ENCODE measurements at places on chromosomes 11 and 22.

DNA sequence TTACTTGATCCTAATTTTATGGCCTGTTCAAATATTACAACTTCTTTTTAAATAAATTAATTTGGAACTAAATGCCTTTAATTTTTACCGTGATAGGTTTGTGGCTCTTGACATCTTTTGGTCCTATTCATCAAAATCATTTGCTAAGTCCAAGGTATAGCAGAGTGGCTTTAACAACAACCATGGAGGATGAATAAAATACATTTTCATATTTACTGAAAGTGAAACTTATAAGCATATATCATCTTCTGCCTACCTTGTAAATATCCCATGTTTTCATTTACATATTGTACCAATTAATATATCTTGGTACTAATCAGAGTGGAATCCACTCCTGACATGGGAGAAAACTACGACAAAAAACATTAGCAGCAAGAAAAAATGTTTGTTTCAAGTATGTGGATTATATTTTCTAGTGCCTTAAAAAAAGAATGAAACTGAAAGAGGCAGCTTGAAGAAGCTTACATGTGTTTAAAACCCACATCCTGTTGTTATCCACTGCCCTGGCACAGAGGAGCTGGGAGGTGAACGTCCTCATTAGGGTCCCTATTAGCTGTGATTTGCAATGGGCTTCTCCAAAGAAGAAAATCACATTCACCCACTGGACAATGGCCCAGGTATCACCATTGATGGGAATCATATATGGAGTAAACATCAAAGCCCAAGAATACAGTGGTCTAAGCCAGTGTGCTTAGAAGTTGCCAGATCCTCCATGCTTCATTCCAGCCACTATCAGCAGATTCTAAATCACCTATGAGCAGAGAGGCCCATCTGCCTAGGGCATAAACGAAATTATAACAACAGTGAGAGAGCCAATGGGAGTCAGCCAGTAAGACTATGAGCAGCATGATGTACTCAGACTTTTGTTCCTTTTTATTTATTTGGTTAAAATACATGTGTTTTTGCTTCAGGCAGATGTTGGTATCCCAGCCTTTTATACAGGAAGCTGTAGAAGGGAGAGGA, 84.7 kb downstream of the MAML2 start:
- no peak for DNase-seq

DNA sequence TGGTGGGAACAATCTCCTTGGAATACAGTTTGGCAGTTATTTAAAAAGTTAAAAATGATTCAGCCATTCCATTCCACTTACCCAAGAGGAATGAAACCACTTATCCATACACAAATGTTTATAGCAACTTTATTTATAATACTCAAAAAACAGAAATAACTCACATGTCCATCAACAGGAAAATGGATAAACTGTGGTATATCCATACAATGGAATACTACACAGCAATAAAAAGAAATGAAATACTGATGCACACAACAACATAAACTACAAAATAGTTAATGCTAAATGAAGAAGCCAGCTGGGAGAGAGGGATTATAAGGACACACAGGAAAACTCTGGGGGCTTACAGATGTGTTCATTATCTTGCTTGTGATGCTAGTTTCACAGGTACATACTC, 64.7 kb downstream of the FCHSD2 start:
- no peak for DNase-seq

DNA sequence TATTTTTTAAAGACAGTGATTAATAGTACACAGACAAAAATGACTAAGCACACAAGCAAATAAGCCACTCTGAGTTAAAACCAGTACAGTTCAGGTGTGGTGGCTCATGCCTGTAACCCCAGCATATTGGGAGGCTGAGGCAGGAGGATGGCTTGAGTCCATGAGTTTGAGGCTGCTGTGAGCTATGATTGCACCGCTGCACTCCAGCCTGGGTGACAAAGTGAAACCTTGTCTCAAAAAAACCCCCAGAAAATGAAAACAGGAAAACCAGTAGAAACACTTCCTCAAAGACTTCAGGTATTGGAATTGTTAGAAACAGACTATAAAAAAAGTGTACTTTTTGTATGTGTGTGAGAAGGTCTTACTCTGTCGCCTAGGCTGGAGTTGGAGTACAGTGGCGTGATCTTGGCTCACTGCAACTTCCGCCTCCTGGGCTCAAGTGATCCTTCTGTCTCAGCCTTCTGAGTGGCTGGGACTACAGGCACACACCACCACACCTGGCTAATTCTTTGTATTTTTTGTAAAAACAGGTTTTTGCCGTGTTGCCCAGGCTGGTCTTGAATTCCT, 33.0 kb downstream of the PPP6R2 start:
- no peak for DNase-seq

GRCh38 chr11:113204280-113204679, 110.1 kb upstream of the TTC12 start:
- no peak for DNase-seq

GRCh38 chr11:63683133-63683991, 2.1 kb downstream of the RTN3 start:
- DNase-seq = no peak

GRCh38 chr11:74784234-74784633, 35.6 kb downstream of the RNF169 start:
- DNase-seq = no peak

DNA sequence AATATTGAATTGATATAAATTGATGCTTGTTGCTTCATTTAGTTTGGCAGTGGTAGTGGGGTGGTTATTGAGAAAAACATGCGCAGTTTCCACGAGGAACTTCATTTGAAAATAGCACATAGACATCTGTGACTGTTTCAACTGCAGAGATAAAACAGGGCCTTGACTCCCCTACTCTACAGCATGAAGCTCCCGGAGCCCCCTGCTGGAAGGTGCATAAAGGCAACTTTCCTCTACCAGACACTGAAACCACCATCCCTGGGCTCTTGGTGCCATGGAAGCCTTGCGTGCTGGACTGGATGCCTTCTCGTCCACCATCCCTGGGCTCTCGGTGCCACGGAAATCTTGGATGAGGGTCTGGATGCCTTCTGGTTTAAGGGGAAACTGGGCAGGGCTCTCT, 195.9 kb downstream of the CSNK2A3 start:
- DNase-seq = no peak

- DNase-seq = no peak
Observed at GRCh38 chr11:42951266-42951665, 360.5 kb upstream of the API5 start.

DNA sequence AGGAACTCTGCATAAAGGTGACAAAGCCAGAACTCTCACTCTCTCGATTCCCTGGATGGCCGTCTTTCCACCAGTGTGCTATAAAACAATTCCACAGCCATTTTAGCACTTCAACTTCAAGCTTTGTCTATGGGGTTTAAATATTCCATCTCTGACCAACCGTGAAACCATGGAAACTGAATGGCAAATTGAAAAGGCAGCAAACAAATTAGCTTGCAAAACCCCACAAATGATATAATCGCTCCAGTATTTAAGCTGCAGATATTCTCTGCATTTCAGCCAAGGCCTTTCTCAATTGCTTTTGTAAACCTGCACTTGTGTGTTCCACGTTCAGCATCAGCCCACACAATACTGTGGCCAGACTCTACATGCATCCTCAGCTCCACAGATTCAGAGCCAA, 131.7 kb upstream of the ISX start:
- DNase-seq = no peak

GRCh38 chr22:47849576-47849975, 1087.1 kb downstream of the TBC1D22A start:
- DNase-seq = no peak

- DNase-seq = no peak
Observed at GRCh38 chr11:117669062-117669461, 128.0 kb downstream of the DSCAML1 start.

DNA sequence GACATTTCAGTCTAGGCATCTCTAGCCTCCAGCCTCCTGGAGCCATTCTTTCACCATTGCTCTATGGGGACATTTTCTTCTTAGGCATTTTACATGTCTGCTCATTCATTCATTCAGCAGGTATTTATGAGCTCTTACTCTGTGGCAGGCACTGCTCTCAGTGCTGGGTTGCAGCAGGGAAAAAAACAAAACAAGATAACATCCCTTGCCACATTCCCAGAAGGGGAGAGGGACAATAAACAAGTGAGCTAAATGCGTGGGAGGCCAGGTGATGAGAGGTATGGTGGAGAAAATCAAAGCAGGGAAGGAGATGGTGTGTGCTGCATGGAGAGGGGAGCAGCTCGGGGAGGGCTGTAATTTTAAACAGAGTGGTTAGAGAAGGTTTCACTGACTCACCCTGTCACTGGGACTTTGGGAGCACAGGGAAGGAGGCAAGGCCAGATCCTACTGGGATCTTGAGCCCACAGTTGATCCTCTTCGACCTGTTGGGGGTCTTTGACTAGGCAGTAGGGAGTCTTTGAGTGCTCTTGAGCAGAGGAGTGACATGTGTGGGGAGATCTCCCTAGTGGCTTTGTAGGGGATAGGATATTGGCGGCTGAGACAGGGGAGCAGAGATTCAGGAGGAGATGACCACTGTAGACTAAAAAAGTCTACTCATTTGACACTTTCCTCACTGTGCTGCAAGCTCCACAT, 17.0 kb downstream of the MICAL2 start:
- no peak for DNase-seq

- no peak for DNase-seq
Observed at GRCh38 chr11:77589181-77589520, 602 bp upstream of the AQP11 start.

GRCh38 chr11:114196997-114197703, 99.0 kb upstream of the NNMT start:
- DNase-seq = no peak

DNA sequence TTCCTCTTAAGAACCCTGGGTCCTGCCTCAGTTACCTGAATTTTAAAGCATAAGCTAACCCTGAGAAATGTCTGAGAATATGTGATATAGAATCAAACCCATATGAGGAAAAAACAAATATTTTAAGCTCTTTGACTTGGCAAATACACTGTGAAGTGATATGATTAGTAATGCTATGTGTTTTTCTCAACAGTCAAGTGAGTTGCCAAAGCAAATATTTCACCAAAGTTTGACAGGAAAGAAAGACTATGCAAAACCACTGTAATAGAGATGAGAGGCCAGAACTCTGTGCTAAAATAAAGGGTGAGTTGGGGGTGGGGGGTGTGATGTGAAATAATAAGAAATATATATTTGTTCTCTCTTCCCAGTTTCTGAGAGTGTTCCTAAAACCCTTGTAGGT, 613.5 kb upstream of the CCDC179 start:
- DNase-seq = no peak

DNA sequence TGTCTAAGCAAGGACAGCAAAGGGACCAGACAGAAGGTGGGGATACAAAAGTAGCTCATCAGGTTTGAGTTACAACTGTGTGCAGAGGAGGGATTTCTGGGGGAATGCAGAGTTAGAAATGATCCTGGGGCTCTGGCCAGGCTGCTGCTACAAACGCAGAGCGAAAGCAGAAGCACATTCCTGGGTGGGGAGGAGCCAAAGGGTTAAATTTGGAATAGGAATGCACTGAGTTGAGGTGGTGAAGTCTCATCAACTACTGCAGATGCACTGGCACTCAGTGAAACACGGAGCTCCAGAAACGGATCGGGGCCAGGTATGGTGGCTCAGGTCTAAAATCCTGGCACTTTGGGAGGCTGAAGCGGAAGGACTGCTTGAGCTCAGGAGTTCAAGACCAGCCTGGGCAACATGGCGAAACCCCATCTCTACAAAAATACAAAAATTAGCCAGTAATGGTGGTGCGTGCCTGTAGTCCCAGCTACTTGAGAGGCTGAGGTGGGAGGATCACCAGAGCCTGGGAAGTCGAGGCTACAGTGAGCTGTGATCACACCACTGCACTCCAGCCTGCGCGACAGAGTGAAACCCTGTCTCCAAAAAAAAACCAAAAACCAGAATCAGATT, 3.2 kb downstream of the CHKA start:
- no peak for DNase-seq

DNA sequence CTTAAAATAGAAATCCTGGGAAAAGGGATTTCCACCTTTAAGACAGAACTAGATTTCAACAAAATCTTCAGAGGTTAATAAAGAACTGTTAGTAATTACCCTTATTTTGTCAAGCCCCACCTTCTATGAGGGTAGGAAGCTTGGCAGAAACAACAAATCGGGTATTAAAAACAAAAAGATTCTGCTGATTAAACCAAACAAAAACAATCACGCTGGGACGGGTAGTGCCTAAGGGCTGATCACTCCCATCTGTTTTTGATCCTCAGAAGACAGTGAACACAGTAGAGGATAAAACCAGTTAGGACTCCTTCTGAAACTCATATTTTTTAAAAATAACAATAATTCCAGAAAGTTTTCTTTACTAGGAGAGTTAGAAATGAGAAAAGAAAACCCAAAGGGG, 441.3 kb upstream of the API5 start:
- no peak for DNase-seq

- DNase-seq = no peak
Observed at GRCh38 chr11:112459001-112459400, 198.3 kb upstream of the PLET1 start.

- no peak for DNase-seq
Observed at GRCh38 chr11:64331569-64332371, 8.2 kb upstream of the CCDC88B start.

DNA sequence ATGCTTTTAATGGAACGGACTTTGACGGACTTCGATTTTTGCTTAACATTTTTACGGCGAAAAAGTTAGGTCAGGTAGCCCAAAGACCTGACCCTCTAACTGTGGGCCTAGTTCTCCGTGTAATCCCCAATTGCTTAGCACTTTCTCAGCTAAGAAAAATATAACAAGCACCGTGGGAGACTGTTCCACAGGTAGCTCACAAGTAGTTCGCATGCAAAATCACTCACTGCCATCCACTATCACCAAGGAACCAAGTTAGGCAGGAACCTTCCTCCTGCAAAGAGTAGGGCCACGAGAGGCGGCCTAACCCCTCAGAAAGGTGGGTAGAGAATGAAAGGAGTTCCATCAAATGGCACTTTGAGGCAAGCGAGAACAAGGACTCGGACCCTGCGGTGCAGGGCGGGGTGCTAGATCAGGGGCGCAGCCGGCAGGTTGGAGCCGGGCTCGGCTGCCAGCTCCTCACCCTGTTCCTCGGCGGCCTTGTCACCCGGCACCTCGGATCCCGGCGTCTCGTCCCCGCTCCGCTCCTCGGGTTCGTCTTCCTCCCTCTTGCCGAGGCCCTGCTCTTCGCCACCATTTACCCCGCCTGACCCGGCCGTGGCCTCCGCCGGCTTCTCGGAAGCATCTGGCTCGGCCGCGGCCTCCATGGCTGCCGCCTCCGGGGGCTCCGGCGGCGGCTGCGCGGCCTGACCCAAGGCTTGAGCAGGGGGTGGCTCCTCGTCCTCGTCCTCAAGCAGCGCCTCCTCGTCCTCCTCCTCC, 922 bp downstream of the HNRNPUL2 start:
- DNase-seq = no peak

- DNase-seq = no peak
Observed at GRCh38 chr11:68498903-68499883, 38.6 kb downstream of the PPP6R3 start.

- DNase-seq = no peak
Observed at GRCh38 chr22:48566741-48567140, 1260.9 kb downstream of the BRD1 start.

DNA sequence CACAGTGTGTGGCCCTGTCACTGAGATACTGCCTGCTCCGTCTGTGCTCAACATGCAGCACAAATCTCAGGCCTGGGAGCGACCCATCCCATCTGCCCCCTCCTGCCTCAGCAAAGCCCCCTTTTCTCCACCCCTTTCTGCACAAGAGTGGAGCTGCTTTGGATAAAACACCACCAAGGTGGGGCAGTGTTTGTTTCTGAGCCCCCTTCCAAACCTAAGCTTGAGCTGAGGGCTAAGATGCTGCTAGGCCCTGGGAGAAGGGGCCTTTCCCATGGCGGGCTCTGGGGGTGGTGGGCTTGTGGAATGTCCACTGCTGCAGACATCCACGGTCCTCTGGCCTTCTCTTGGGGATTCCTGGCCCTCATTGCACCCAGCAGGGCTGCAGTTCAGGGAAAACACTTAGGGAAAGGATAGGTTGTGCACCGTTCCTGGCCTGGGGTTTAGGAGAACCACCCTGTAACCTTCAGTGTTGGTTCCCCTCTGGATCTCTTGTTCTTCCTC, 594.1 kb downstream of the TBC1D22A start:
- DNase-seq = no peak

All from thoracic aorta (tissue), 2 donors.